Astrocyte (in vitro differentiated cells and primary cell): ENCODE measurements at places on chromosomes 6 and 20. TPM values are rescaled to one million over a fixed set of nuclear protein-coding genes. Genes with fewer than 3 reads are reported as not detected.

OXT gene
- not detected in 2 replicates for total RNA-seq

ULBP1 gene
- 7.4 and 8.8 TPM in 2 replicates for total RNA-seq

DSP gene
- 468 and 555 TPM in 2 replicates for total RNA-seq

FOXC1 gene
- total RNA-seq, result 2.8 and 2.9 TPM in 2 replicates

TMC2 gene
- not detected in 2 replicates for total RNA-seq

PLG gene
- 0.16 TPM in 1 of 2 replicates, not detected in the other for total RNA-seq

IP6K3 gene
- total RNA-seq, result 4.5 and 4.6 TPM in 2 replicates

GRCh38 chr6:64160486-64160885 is 524.9 kb downstream of the PHF3 start:
- DNase-seq, result no peak

GRCh38 chr6:115908906-115909559 is 151.7 kb downstream of the FRK start:
- peak; percentile 41 for DNase-seq

- DNase-seq, result no peak
Measured at GRCh38 chr20:37895166-37895565, 7.8 kb upstream of the VSTM2L start.

GRCh38 chr6:95249175-95249574 is 328.2 kb upstream of the MANEA start:
- DNase-seq, result peak; percentile 9

- no peak for DNase-seq
Measured at GRCh38 chr6:35015996-35016395, 125.1 kb downstream of the TCP11 start.
